Stimulated activated naive CD4-positive, alpha-beta T cell treated with Interleukin-2 at 50 U/mL for 16 hours (primary cell): ENCODE measurements at places on chromosomes 2 and 18.
A peak's percentile ranks its signal among the peaks of the same experiment; 100 is the strongest.

DNA sequence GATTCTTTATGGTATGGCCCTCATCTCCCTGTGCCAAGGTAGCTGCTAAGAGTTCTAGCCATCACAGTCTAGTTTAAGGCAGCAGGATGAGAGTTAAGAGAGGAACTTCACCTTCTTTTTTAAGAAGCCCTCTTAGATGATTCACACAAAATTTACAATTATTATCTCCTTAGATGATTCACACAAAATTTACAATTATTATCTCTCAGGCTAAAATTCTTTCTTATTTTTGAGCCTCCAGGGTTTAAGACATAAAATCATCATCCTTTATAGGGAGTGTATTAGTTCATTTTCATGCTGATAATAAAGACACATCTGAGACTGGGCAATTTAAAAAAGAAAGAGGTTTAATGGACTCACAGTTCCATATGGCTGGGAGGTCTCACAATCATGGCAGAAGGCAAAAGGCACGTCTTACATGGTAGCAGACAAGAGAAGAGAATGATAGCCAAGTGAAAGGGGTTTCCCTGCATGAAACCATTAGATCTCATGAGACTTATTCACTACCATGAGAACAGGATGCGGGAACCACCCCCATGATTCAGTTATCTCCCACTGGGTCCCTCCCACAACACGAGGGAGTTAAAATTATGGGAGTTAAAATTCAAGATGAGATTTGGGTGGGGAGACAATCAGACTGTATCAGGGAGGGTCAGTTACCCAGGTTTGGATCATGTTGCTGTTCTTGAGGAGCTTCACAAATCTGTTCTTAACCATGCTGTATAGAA, 133.0 kb upstream of the MYO3B start:
- DNase-seq, result no peak

DNA sequence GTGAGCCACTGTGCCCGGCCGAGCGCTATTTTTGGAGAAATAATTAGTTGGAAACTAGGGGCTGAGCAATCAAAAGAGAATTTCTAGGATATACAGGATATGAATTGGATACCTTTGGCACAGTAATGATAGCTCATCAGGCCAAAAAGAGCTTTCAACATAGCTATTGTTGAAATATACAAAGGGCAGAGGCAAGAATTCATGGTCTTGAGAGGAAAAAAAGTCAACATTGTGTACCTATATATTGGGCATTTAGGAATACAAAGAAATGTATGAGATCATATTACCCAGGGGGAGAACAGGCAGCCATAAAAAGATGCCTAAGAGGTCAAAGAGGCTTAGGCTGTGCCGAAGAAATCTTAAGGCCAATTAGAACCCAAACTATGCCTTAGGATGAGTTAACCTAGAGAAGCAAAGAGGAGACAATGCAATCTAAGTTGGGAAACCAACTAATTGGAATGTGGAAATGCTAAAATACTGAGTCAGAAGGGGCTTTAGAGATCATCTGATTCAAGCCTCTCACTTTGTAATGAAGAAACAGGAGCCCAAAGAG, 99.0 kb downstream of the RBBP8 start:
- DNase-seq, result no peak

- DNase-seq, result no peak
Observed at GRCh38 chr2:149612122-149612521, 24.5 kb upstream of the MMADHC start.

GRCh38 chr18:69981948-69982347, 34.3 kb upstream of the CD226 start:
- DNase-seq, result no peak

DNA sequence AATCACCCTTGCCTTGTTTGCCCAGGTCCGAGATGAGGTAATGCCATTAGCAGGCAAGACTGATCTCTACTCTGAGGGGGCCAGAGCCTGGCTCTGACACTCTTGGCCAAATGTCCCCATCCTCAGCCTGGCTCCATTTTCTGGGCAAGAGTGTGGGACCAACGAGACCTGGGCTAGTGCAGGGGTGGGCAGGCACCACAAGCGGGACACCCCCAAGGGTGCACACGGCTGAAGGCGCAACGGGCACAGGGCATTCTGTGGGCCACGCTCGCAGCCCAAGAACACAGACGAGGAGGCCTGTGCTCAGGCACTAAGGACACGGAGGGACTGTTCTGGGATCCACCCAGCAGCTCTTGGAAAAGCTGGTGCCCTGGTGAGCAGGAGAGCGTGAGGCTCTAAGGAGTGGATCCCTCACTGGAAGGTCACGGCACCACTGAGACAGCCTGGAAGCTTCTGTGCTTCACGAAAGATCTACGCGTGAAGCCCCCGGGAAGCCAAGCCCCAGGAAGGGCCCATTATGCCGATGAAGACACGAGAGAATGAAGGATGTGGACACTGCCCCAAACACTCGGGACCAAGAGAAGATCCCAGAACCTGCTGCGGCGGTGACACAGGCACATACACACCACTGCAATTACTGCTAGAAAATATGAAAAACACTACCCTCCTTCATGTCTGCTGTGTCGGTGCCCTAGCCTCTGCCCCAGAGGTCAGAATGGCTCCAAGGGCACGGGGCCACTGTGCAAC, 138.2 kb downstream of the HDAC4 start:
- no peak for DNase-seq

GRCh38 chr2:140270224-140270623, 1490.0 kb upstream of the NXPH2 start:
- no peak for DNase-seq

DNA sequence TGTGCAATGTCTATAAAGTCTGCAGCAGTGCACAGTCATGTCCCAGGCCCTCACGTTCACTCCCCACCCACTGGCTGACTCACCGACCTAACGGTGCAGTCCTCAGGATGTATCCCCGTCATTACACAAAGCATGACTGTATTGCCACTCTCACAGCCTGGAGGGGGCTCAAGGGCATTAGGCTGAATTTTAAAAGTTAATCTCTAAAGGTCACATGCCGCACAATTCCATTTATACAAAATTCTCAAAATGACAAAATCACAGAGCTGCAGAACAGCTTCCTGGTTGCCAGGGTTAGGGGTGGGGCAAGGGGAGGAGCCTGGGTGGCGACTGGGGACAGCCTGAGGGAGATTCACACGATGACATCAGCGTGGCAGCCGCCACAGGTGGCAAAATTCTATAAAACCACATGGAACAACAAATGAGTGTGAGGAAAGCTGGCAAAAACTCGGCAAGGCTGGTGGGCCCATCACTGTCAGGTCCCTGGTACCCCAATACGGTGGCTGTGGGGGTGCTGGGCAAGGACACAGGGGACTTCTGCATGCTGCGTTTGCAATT, 97.6 kb downstream of the NDUFA10 start:
- DNase-seq, result peak; percentile 85
